Dorsolateral prefrontal cortex (tissue), 122 donors: ENCODE measurements at places on chromosomes 13 and 19.
A peak's percentile ranks its signal among the peaks of the same experiment; 100 is the strongest.

- no peak for DNase-seq
Observed at GRCh38 chr13:23766283-23766682, 122.9 kb downstream of the MIPEP start.

- no peak for DNase-seq
Observed at GRCh38 chr13:97621025-97621424, 187.1 kb downstream of the RAP2A start.

GRCh38 chr19:17035842-17036424, 9.3 kb upstream of the CPAMD8 start:
- no peak for DNase-seq

DNA sequence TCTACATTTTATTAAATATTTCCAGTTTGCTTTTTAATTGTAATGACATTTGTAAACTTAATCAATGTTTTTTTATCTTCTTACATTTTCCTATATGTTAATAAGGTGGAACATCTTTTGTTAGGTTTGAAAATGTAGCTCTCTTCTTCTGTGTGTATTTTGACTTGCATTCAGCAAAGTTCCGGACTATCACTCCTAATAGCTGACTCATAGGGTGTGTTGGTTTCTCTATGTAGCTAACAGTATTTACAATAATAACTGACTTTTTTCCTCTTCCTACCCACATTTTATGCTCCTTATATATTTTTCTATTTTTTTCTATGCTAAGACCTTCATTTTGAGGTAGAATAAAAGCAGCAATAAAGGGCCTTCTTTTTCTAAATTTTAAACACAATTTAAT, 28.1 kb downstream of the MYO16 start:
- no peak for DNase-seq

DNA sequence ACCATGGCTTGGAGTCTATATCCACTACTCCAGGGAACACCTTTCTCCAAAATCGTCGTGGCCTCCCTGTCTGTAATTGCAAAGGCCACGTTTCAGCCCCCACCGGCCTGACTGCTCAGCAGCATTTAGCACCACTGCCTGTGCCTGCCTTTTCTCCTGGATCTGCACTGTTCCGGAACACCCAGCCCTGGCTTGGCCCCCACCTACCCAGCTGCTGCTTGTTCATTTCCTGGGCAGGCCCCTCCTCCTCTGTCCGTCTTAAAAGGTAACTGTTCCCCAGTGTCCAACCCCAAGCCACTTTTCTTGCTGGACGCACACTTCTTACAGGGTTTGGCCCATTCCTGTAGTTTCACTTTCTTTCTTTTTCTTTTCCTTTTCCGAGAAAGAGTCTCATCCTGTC, 8.5 kb upstream of the SYT5 start:
- no peak for DNase-seq

- no peak for DNase-seq
Observed at GRCh38 chr13:77389625-77390000, 62.7 kb upstream of the MYCBP2 start.

DNA sequence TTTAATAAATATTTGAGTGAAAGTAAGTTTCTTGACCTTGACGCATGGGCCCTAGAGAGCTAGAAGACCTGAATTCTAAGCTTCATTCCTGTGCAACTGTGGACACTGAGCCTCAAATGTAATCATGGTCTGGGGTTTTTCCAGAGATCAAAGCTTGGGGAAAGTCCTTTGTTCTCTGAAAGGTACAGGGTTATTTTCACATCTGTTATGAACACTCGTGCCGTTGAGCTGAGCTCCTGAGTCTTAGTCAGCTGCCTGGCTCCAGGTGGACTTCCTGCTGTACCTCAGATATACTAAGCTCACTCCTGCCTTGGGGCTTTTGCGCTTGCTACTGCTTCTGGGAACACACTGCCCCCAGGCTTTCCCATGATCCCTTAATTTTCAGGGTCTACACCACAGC, 7.5 kb upstream of the ZBTB32 start:
- DNase-seq, result no peak

DNA sequence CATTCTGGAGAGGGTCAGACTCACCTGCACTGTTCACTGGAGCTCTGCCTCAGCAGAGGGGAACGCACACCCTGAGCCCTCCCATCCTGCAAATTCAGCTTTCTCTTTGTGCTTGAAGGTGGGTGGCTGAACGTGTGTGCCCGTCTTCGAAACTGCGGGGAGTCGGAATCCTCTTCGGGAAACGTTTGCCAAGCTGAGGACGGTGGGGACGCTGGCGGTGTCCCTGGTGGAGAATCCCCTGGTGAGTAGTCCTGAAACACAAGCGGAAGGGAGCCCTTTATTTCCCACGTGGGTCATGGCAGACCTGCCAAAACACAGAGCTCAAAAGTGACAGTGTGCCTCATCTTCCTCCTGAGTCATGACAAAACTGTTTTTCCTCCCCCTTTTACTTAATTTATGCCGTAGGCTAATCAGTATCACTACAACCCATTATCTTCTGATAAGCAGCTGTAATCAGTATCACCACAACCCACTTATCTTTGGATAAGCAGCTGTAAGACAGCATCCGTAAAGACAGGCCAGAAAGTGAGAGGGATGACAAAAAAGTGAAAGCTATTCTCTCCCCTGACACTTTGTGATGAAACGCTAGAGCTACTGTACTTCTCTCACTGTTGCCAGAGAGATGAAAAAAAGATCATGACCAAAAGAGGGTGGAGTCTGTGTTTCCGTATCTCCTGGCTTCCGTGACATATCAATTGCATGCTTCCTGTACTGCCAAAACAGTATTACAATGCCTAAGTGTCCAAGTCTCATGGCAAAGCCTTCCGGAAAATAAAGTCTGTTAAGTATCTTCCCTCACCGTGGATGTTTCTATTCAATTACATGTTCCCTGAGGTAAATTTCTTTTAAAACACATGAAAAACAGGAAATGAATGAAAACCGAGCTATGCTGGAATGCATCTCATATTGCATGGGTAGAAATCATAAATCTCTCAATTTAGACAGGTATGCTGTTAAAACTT, 155.5 kb downstream of the TBC1D4 start:
- DNase-seq, result no peak

- DNase-seq, result peak; percentile 80
Observed at GRCh38 chr19:480016-480855, 16.1 kb upstream of the MADCAM1 start.

DNA sequence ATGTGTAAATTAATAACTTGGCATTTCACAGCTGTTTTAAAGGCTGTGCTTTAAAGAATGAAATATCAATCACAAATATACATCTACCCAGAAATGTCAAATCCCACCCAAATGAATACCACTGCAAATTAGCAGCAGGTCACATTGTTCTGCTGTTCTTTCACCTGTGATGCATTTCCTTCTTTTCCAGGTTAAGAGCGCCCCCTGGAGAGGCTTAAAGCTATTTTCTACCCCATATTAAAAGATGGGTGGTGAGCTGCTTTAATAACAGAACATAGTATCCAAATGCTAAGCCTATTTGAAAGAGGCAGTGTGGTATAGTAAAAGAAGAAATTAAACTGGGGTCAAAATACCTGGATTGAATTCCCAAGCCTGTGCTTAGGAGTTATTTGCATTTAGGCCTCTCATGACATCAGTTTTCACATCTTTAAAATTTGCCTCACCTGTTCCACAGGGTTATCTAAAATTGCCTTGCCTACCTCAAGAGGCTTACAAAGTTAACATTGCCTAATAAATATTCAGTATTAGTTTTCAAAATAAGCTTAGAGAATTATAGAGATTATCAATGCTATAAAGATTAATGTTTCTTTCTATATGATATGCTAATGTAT, 396.9 kb upstream of the SLITRK5 start:
- DNase-seq, result no peak

DNA sequence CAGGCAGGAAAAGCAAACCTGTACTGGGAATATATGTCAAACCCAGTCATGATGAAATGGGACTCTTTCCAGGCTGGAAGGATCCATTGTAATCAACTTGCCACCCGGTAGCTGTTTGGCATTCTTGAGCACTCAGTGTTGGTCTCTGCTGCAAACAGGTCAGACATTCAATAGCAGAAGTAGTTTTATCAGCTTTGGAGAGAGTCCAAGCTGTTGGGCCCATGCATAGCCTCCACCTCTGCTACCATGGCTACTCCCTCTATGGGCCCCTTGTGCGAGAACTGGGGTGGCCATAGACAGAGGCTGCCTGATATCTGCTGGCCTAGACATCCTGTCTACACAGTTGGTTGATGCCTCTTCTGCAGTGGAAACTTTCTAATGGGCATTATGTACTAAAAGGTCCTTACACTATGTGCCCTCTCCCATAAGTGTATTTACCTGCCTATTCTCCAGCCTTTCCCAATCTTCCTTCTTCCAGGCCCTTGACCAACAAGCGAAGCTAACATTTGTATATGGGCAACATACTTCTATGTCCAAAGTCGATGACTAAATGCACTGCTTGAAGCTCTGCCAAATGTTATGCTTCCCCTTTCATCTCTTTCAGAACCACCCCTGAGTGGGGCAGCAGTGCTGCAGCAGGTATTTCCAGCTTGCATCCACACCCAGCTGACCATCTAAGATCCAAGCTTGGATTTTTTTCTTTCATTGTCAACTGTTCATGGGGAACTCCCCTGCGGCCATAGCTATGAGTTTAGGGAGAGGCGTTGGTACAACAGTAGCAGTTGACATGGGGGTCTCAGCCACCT, 5.3 kb upstream of the RNF6 start:
- no peak for DNase-seq

DNA sequence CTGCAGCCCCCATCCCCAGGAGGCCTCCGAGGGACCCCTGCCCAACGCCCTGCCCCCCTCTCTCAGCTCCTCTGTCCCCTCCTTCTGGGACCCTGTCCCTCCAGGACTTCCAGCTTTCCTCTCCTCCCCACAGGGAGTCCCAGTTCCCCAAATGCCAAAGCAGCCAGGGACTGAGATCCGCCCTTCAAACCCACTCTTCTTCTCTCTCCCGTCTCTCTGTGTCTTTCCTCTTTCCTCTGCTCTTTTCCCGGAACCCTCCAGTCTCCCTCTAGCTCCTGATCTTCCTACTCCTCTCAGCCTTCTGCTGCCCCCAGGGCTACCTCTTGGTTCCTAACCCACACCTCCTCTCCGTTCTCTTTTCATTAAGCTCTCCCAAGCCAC, 377 bp downstream of the CA11 start:
- no peak for DNase-seq

- DNase-seq, result no peak
Observed at GRCh38 chr13:113552786-113553434, 31.6 kb upstream of the TFDP1 start.

- no peak for DNase-seq
Observed at GRCh38 chr19:56217039-56217949, 15.2 kb downstream of the ZSCAN5C start.

- DNase-seq, result no peak
Observed at GRCh38 chr13:113741191-113741668, 17.8 kb upstream of the TMEM255B start.

- peak; percentile 71 for DNase-seq
Observed at GRCh38 chr13:111210544-111211469, 95.7 kb downstream of the ARHGEF7 start.

DNA sequence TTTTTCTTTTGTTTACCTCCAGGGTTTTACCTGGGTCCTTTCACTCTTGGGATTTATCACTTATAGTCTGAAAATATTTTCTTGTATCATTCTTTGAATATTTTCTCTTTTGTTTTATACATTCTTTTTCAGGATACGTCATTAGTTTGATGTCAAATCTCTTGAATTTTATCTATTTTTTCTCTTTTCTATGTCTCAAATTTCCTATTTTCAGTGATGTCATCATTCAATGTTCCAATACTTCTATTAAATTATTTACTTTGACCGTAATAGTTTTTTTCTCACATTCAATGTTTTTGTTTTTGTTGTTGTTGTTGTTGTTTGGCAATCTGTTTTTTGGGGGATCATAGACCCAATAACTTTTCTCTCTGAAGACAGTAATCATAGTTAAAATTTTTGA, 83.5 kb downstream of the PRR20E start:
- no peak for DNase-seq

- no peak for DNase-seq
Observed at GRCh38 chr13:77745784-77746183, 48.3 kb downstream of the SLAIN1 start.

DNA sequence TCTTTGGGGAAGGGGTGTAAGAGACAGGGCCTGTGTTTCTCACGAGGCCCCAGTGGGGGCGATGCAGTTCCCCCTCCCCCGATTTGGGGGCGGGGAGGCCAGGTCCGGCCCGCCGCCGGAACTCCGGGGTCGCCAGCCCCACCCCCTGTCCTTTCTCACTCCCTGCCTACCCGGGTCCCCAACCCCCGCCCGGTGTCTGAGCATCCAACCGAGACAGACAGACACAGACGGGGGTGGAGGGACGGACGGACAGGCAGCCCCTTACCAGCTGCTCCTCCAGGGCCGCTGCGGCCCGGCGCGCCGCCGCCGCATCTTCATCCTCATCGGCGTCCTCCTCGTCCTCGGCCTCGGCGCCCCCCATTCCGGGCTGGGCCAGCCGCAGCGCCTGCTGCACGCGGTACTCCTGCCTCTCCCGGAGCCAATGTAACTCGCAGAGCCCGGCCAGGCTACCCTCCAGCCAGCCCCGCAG, 397 bp downstream of the DACT3 start:
- peak; percentile 55 for DNase-seq
